ENCODE measurements at places on chromosomes 2 and 18. TPM values are rescaled to one million over a fixed set of nuclear protein-coding genes. Genes with fewer than 3 reads are reported as not detected.

DNA sequence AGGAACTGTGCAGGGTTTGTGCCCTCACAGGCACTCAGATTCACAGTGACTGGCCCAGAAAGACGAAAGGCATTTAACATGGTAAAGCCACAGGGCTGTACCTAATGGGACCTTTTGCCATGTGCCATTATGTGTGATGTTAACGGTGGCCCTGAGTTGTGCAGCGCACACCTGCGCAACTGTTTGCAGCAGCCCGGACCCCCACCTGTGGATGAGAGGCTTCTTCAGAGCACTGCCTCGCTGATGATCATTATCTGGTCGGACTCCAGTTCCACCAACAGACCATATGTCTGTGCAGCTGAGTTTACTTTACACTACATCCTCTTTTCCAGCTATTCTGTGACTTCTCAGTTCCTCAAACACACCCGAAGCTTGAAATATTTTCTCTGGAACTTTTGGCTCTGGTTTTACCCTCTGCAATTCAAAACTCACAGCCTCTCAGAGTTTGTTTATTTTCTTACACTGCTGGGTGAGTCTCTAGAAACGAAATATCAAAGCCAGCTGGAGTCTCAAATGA is 35.6 kb upstream of the UBE2F start:
- no peak overlapping the region for H3K27ac ChIP-seq
- H3K4me1 ChIP-seq = peaks cover 24% of the 10 kb centered on the region
- H3K4me3 ChIP-seq = no peak overlapping the region
- no peaks in the 10 kb centered on the region for H3K36me3 ChIP-seq
- no peaks in the 10 kb centered on the region for H3K27me3 ChIP-seq

- DNase-seq = no peak
- H3K4me1 ChIP-seq = peaks cover 4% of the 10 kb centered on the region
- no peaks in the 10 kb centered on the region for H3K36me3 ChIP-seq
- no peak overlapping the region for H3K27ac ChIP-seq
Measured at GRCh38 chr2:58429014-58429875, 188.1 kb upstream of the FANCL start.

RUFY4 gene
- 0.76 TPM for total RNA-seq

NYAP2 gene
- not detected for total RNA-seq

DNA sequence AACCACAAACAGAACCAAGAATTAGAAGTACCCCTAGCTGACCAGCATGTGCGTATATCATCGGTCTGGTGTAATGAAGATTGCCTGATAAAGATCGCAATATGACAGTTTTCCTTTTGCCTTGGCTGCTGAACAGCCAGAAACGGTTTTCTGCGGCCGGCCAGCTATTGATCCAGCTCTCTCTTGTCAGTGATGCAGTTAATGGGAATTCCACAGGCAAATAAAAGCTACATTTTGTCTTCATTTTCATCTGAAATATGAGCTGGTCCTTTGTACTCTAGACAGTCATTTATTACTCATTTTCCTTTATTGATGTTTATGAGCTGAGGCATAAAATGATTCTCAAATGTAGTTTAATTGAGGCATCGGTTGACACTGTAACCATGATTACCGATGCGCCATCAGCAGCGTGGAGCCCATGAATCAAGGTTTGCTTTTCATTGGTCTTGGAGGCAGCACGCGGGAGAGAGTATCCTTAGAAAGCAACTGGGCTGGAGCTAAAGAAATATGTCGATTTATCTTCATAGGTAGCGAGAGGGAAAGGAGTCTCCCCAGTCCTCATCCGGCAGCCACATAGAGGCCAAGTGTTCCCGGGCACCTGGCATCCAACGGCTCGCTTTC is 535.2 kb downstream of the GALR1 start:
- no peak overlapping the region for H3K27ac ChIP-seq
- no peaks in the 10 kb centered on the region for H3K4me1 ChIP-seq

DNA sequence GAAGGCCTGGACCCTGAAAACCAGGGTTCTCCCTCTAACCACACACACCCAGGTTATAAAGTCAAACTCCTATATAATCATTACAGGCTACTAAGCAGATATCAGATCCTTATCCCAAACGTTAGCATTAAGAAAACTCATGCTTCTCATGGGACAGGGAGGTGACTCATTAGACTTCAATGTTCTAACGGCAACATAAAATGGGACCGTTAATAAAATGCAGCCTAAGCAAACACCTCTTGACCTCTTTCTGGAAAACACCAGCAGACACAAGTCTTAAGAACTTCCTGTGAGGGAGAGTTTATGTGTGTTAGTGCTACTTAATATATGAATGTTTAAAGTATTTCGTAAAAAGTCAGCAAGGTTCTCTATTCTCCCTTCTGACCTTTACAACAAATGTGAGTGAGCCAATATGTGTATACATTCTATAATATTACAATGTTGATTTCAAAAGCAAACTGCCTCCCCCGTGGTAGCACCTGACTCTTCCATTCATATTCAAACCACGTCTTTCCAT is 31.7 kb downstream of the LPIN2 start:
- H3K4me1 ChIP-seq = peaks cover 77% of the 10 kb centered on the region
- H3K27ac ChIP-seq = peak overlapping the region; percentile 89
- peak overlapping the region; percentile 74 for H3K4me3 ChIP-seq
- DNase-seq = peak; percentile 40
- H3K36me3 ChIP-seq = peaks cover 53% of the 10 kb centered on the region

TFCP2L1 gene
- total RNA-seq = 0.04 TPM

IL1R2 gene
- not detected for total RNA-seq

PTGR3 gene
- total RNA-seq = 21.1 TPM

DNA sequence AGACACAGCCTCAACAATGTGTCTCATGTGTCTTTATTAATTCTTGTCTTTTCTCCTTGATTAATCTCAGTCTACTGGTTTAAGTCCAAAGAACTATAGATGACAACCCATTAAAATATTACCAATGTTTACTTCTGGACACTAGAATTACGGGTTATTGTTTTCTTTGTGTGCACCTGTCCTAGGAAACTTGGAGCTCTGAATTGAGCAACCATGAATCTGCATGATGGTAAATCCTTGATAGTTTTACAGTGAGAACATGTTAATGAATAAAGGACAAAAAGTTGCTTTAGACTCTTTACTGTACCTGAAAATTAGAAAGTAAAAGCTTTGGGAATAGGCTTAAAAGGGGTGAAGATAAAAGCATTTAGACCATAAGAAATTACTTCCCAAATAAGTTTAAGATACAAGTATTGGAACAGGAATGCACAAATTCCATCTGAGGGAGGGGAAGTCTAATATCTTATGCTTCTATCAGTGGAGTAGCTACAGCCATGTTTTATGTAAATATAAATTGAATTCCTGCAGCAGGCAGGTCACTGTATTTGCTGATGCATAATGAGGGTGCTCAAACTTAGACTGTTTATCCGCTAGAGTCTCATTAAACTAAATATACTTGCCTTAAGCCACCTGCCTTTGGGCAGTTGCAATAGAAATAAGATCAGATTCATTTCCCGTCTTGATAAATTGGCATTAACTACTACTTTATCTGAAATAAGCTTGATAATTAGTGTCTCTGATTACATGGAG is 603.7 kb upstream of the GCFC2 start:
- H3K4me3 ChIP-seq = no peak overlapping the region
- no peaks in the 10 kb centered on the region for H3K4me1 ChIP-seq
- H3K27ac ChIP-seq = no peak overlapping the region
- DNase-seq = no peak

AFG3L2 gene
- total RNA-seq = 64.0 TPM

- no peaks in the 10 kb centered on the region for H3K4me1 ChIP-seq
- no peaks in the 10 kb centered on the region for H3K36me3 ChIP-seq
- H3K27me3 ChIP-seq = no peaks in the 10 kb centered on the region
Measured at GRCh38 chr2:237352279-237352845, 61.6 kb downstream of the COL6A3 start.

DNA sequence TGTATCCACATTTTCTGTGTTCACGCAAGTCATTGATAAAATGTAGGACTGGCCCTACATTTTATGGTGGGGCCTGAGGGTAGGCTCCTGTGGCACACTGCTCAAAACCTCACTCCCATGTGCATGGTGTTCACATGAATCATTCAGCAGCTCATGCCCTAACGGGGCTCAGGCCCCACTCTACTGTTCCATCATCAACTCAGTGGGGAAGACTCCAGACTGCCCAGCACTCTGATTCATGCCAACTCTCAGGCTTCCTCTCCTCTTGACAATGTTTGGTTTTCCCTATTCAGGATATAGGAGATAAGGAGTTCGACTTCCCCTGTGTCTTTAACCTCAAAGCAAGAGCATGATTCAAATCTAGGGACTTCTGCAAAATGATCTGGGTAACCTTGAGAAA is 92.0 kb upstream of the BOD1L2 start:
- peaks cover 7% of the 10 kb centered on the region for H3K27me3 ChIP-seq
- no peak for DNase-seq
- peaks cover 7% of the 10 kb centered on the region for H3K4me1 ChIP-seq
- H3K4me3 ChIP-seq = no peak overlapping the region
- H3K36me3 ChIP-seq = no peaks in the 10 kb centered on the region
- H3K27ac ChIP-seq = no peak overlapping the region

DNA sequence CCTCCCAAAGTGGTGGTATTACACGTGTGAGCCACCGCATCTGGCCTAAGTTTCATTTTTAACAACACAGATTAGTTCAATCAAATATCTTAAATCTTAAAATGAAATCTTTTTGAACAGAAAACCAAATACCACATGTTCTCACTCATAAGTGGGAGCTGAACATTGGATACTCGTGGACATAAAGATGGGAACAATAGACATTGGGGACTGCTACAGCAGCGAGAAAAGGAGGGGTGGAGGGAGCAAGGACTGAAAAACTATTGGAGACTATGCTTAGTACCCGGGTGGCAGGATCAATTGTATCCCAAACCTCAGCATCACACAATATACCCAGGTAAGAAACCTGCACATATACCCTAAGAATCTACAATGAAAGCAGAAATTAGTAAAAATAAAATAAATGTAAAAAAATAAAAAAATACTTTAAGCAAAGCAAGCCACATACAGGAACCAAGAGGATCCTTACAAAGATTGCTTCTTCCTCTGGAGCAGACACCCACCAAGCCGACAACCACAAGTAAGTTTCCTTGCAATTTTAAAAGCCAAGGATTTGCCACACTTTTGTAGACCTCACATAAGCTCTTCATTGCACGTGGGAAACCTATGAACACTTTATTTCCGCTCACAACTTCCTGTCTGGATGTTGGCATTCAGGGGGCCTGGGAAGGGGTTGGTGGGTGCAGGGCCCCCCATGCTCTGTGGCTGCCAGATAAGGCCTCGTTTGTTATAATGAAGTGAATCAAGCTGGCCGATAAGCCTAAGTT is 147.9 kb downstream of the MYCN start:
- no peak overlapping the region for H3K27ac ChIP-seq
- no peak overlapping the region for H3K4me3 ChIP-seq
- no peaks in the 10 kb centered on the region for H3K36me3 ChIP-seq
- H3K4me1 ChIP-seq = no peaks in the 10 kb centered on the region

CYRIA gene
- 0.70 TPM for total RNA-seq

- peaks cover 19% of the 10 kb centered on the region for H3K4me1 ChIP-seq
- DNase-seq = peak; percentile 15
- no peak within 1 kb of the TSS for H3K27ac ChIP-seq
- peak within 1 kb of the TSS; percentile 72 for H3K4me3 ChIP-seq
Measured at GRCh38 chr18:9708057-9708433, at the start of gene RAB31. Gene RAB31, plus strand, starts transcription at chr18:9708301. Its CDS starts 105 bp downstream, at chr18:9708406.

- peaks cover 6% of the 10 kb centered on the region for H3K4me1 ChIP-seq
- no peak overlapping the region for H3K27ac ChIP-seq
- no peaks in the 10 kb centered on the region for H3K36me3 ChIP-seq
- no peak for DNase-seq
- H3K27me3 ChIP-seq = peaks cover 5% of the 10 kb centered on the region
- H3K4me3 ChIP-seq = no peak overlapping the region
Measured at GRCh38 chr18:22868831-22869230, 64.3 kb upstream of the RBBP8 start.

DNA sequence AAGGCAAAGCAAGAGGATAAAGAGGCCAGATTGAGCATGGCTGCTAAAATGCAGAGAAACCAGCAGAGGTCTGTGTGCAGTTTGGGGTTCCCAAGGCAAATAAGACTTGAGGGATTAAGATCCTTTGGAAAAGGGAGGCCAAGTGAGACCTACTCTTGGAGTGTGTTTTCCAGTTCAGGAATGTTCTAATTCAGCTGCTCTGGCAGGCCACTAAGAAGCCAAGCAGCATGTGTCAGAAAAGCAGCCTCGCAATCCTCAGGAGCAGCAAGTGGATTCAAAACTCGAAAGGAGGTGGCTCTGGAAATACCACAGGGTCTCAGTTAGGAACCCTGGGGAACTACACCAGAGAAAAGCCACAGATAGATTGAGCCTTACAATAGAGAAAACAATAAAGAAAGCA is 569.2 kb downstream of the METTL4 start:
- no peak overlapping the region for H3K4me3 ChIP-seq
- no peaks in the 10 kb centered on the region for H3K36me3 ChIP-seq
- H3K27ac ChIP-seq = no peak overlapping the region
- DNase-seq = no peak

- H3K27ac ChIP-seq = no peak overlapping the region
- no peak for DNase-seq
- peaks cover 2% of the 10 kb centered on the region for H3K27me3 ChIP-seq
- H3K4me1 ChIP-seq = peaks cover 2% of the 10 kb centered on the region
Measured at GRCh38 chr2:26940001-26940400, 30.4 kb upstream of the MAPRE3 start.

IL36RN gene
- not detected for total RNA-seq

RAB12 gene
- 11.9 TPM for total RNA-seq

- H3K4me3 ChIP-seq = no peak overlapping the region
- H3K27me3 ChIP-seq = peaks cover 31% of the 10 kb centered on the region
- no peak overlapping the region for H3K27ac ChIP-seq
- H3K4me1 ChIP-seq = no peaks in the 10 kb centered on the region
- no peaks in the 10 kb centered on the region for H3K36me3 ChIP-seq
Measured at GRCh38 chr2:88139203-88139702, 11.4 kb upstream of the FABP1 start.

RGPD3 gene
- total RNA-seq = 0.34 TPM

ALK gene
- not detected for total RNA-seq

GRCh38 chr18:69934601-69935265 is 12.9 kb downstream of the CD226 start:
- H3K27me3 ChIP-seq = no peaks in the 10 kb centered on the region
- peaks cover 49% of the 10 kb centered on the region for H3K36me3 ChIP-seq
- H3K4me1 ChIP-seq = peaks cover 34% of the 10 kb centered on the region
- H3K4me3 ChIP-seq = no peak overlapping the region

CRYGB gene
- not detected for total RNA-seq

RNF181 gene
- 117 TPM for total RNA-seq

All from activated CD8-positive, alpha-beta T cell treated with anti-CD3 and anti-CD28 coated beads for 36 hours (primary cell).